ENCODE measurements at places on chromosomes 5 and 9. TPM values are rescaled to one million over a fixed set of nuclear protein-coding genes. Genes with fewer than 3 reads are reported as not detected.
A peak's percentile ranks its signal among the peaks of the same experiment; 100 is the strongest.

DNA sequence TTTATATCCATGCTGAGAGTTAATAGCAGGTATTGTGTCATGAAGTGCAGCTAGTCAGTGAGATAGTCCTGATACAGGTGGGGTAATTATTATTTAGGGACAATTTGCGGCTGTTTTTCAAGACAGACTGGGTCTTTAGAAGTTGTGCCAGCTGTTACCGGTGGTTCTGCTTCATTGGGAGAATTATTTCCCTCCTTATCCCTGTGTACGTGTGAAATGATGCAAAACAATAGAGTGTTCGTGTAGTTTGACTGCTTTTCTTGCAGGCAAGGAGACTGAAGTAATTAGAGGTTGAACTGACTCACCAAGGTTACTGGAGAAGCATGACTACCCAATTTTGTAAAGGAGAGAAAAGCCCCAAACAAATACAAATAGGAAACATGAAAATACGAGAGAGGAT lies 101.7 kb downstream of the ARRDC3 start:
- H3K27ac ChIP-seq: peak overlapping the region; percentile 100
- H3K27me3 ChIP-seq: no peaks in the 10 kb centered on the region
- peak overlapping the region; percentile 76 for H3K4me3 ChIP-seq
- H3K36me3 ChIP-seq: no peaks in the 10 kb centered on the region

DNA sequence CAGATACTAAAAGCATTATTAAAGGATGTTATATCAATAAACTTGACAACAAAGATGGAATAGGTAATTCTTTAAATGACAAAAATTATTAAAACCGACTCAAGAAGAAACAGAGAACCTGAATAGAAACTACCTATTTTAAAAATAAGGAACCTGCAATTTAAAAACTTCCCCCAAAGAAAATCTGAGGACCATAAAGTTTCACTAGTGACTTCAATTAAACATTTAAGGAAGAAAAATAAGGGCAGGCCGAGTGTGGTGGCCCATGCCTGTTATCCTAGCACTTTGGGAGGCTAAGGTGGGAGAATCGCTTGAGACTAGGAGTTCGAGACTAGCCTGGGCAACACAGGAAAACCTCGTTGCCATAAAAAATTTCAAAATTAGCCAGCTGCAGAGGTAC lies 99.6 kb downstream of the FANCC start:
- no peak overlapping the region for H3K27ac ChIP-seq
- H3K36me3 ChIP-seq: no peaks in the 10 kb centered on the region
- no peaks in the 10 kb centered on the region for H3K27me3 ChIP-seq
- H3K4me3 ChIP-seq: no peak overlapping the region
- DNase-seq: no peak

GRCh38 chr5:61589946-61590345 lies 257.9 kb downstream of the ZSWIM6 start:
- H3K27ac ChIP-seq: no peak overlapping the region
- H3K4me3 ChIP-seq: no peak overlapping the region
- no peaks in the 10 kb centered on the region for H3K4me1 ChIP-seq
- DNase-seq: no peak
- H3K36me3 ChIP-seq: no peaks in the 10 kb centered on the region

DNA sequence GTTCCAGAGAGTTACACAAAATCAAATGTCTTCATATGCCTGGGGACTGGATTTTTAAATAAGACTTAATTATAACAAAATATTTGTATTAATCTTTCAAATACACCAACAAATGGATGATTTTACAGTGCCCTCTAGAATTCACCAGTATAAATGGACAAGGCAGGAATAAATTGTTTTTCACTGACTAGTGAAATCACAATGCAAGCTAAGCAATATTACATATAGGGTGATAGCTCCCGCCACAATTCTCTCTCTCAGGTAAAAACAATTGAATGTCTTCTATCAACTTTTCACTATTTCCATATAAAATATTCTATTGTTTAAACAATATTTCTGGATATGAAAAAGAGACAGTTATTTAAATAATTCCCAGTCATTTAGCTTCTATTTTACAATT lies 8.0 kb upstream of the CCDC112 start:
- peaks cover 13% of the 10 kb centered on the region for H3K27me3 ChIP-seq
- no peak overlapping the region for H3K27ac ChIP-seq
- H3K36me3 ChIP-seq: no peaks in the 10 kb centered on the region
- DNase-seq: no peak

GRCh38 chr5:79728396-79728795 lies 38.8 kb downstream of the CMYA5 start:
- H3K27me3 ChIP-seq: peaks cover 30% of the 10 kb centered on the region
- H3K36me3 ChIP-seq: no peaks in the 10 kb centered on the region
- H3K27ac ChIP-seq: no peak overlapping the region
- H3K4me3 ChIP-seq: no peak overlapping the region

The MTRR gene
- 36.2 TPM for total RNA-seq

All from osteoblast (primary cell).